AG04450 (cell line): ENCODE measurements at places on chromosomes 7 and 10. TPM values are rescaled to one million over a fixed set of nuclear protein-coding genes. Genes with fewer than 3 reads are reported as not detected.

- DNase-seq = no peak
Measured at GRCh38 chr7:27966219-27966780, 214.3 kb downstream of the JAZF1 start.

GRCh38 chr10:70112071-70112470 is 20.6 kb downstream of the AIFM2 start:
- no peak for DNase-seq

DNA sequence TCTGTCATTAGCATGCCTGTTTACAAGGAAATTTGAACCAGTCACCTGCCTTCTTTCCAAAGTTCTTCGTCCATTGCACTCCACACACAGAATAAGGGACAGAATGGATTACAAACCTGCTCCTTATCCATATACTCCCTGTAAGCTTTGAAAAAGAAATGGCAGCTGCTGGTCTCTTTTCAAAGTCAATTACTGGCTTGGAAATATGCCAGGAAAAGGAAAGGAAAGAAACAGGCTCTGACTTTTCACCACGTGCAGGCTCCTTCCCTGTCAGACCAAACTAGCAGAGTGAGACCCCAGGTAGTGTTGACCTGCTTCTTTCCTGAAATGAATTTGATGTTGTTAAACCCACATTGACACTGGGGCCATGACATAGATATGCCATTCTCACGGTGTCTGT is 84.5 kb downstream of the LHFPL3 start:
- DNase-seq = no peak

DNA sequence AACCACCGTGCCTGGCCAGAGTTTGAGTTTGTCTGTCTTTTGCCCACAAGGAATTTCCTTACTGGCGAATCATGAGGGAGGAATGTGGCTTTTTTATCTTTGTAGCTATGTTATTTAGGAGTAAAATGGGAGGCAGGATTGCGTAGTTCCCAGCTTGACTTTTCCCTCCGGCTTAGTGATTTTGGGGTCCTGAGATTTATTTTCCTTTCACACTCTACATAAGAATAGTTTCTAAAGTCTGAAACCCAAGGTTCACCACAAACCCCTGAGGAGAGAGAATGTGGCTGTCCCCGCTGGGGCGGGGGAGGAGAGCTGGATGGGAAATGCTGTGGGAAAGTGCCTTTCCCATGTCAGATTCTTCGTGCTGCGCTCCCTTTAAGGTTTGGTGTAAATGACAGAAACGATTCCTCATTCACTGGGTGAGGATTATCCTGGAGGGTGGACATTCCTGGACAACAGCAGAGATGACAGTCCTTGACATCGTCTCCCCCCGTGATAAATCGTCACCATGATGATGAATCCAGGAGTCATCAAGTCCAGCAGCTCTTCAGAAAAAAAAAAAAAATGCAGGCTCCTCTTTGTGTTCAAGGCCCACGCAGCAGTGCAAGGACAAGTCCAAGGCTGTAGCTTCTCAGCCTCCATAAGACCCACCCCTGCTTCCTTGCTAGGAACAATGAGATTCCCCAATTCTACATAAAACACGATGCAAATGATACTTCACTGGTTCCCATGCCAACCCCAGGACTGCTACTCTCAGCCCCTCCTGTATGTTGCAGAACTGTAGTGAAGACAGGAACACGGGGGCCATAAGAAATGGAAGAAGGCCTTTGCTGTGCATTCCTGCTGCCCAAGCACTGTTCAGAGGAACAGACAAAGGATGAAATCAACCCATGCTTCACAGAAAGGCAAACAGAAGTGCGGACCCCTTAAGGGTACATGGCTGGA is 233.1 kb downstream of the CCDC3 start:
- no peak for DNase-seq

GRCh38 chr7:109131141-109131540 is 561.5 kb downstream of the DNAJB9 start:
- DNase-seq = no peak

- DNase-seq = no peak
Measured at GRCh38 chr10:120539076-120539475, 82.0 kb downstream of the PLPP4 start.

DNA sequence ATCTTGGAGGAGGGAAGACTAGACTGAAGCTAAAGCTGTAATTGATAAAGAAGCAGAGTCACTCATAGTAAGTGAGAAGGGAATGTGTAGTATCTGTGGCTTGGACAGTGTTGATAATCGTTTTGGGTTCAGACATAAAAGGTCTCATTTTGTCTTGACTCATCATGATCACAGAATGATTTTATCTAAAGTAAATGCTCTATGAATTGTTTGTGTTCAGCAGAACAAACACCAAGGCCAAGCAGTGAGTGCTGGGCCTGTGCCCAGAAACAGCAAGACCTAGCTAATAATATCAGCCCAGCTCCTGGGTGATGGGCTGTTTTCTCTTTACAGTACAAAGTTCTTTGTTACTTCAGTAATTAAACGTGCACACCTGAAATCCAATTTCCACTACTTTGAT is 26.7 kb upstream of the CD36 start:
- peak; percentile 36 for DNase-seq

DNA sequence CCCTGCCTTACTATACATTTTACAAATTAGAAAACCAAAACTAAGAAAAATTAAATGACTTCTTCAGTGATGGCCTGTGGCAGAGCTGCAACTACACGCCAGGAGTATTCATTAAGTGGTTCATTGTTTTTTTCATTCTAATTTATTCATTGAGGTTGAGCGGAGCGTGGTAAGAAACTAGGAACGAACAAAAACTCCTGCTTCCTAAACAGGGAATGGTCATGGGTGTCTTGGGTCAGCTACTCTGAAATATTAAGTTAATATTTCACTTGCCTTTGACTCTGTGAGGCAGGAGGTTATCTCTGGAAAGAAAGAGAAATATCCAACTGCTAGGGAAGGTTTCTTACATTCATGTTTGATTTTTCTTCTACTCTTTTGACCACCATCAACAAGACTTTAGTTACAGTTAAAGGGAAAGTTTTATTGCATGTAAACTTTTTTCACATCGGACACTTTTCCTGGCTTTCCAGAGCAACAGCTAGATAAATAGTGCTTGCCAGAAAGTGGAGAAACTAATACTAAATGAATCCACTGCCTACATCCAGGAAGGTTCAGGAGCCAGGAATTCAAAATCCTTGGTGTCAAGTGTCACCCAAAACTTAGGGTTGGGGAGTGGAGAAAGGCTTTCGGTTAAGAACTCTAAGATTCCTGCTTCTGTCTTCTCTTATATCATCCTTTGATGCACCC is 896 bp upstream of the GNG11 start:
- no peak for DNase-seq

GRCh38 chr7:42910306-42910705 is 1.6 kb downstream of the C7orf25 start:
- DNase-seq = no peak

DNA sequence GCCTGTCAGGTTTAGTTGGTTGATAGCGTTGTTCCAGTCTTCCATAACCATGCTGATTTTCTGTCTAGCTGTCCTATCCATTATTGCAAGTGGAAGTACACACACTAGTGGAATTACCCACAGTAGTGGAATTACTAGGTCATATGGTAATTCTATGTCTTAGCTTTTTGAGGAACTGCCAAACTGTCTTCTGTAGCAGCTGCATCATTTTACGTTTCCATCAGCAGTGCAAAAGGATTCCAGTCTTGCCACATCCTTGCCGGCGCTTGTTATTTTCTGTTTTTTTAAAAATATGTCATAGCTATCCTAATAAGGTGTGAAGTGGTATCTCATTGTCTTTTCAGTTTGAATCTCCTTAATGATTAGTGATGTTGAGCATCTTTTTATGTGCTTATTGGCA is 17.2 kb upstream of the RHBDD2 start:
- DNase-seq = peak; percentile 48

DNA sequence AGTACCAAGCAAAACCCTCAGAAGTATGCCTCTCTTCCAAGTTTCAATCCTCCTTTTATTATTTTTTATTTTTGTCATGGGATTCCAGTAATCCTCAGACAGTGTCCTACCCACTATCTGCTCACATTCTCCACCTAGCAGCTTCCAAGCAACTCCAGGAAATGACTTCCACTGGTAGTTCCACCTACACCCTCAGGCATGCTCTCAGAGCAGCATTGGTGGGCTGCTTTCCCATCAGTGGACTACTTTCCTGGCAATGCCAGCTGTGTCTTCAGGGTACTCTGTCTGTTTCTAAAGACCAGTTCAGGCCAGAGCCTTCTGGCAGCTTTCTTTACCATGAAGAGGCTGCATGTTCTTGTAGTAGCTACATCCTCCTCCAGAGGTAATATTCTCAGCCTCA is 244.0 kb downstream of the HGF start:
- DNase-seq = no peak

GRCh38 chr10:107496594-107496993 is 332.1 kb upstream of the SORCS1 start:
- DNase-seq = no peak

DNA sequence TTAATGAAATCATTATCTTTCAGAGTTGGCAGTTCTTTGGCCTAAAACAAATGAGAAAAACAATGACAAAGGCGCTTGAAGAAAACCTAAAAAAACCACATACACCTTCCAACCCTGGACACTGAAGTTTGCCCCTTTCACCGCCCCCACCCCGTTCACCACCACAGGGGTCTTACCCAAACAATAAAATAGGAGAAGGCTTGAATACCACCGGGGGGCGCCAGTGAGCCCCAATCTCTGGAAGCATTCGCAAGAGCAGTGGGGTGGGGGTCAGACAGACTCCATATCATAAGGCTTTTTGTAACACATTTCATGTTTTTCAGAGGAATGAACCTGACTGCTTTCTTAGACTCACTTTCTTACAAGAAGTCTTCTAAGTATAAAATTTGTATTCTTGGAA is 163.6 kb downstream of the PIP4K2A start:
- DNase-seq = no peak

GRCh38 chr10:77075926-77076325 is 561.7 kb downstream of the KCNMA1 start:
- no peak for DNase-seq

DNA sequence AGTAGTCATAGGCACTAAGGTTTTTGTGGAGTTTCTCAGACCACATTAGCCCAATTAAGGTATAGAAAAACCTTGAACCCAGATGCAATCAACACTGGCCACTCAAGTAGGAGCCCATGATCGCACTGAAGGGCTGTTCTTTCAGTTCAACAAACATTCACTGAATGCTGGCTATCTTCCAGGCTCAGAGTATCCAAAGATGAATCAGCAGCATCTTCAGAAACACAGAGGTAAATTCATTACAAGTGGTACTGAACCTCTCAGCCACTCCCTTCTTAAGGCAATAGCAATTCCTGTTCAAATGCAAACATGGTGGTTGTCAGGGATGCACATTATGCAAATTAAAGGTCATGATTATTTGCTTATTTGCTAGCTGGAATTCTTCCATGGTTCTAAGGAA is 17.1 kb downstream of the KCNK18 start:
- DNase-seq = no peak

- no peak for DNase-seq
Measured at GRCh38 chr7:158022601-158023000, 565.0 kb downstream of the PTPRN2 start.

GRCh38 chr10:91042069-91042468 is 121.2 kb upstream of the ANKRD1 start:
- no peak for DNase-seq

GRCh38 chr7:132437730-132438129 is 138.5 kb downstream of the PLXNA4 start:
- no peak for DNase-seq

- no peak for DNase-seq
Measured at GRCh38 chr10:59675812-59676211, 33.8 kb downstream of the SLC16A9 start.

GRCh38 chr10:75592151-75592787 is 160.8 kb downstream of the LRMDA start:
- DNase-seq = no peak

DNA sequence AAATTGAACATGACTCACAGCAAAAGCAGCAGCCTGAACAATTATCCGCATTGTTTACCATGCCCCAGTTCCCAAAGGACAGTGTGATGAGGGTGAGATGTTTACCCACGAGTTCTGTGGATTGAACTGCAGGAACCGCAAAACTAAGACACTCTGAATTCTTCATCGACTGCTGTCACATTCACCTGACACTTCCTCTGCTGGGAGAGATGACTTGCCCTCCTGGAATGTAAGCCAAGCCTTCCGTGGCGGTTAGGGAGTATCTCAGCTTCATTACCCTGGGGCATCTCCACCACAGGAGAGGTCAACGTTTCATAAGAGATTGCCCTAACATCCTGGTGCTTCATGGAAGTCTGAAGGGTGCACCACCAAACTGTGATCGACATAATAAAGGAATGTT is 374.6 kb upstream of the ADARB2 start:
- no peak for DNase-seq

GRCh38 chr7:108335269-108335918 is 120.8 kb downstream of the NRCAM start:
- no peak for DNase-seq

DNA sequence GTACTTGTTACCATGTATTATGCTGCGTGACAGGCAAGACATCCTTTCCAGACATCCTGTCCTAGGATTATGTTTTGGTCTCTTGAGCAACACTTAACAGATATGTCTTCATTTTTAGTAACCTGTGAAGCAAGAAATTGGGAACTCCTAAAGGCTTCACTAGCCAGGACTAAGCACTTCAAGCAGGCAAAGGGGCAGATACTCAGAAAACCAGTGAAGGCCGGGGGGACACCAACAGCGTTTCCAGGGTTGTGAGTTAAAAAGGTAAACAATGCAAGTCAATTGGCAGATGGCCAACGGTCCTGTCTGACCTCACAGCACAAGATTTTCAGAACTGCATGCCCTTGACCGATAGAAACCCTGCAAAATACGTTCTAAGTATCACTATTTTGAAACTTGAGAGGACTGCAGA is 77.6 kb upstream of the SFMBT2 start:
- DNase-seq = no peak

Gene FLNC
- 25.8 and 44.7 TPM in 2 replicates for polyA plus RNA-seq

Gene TFPI2
- polyA plus RNA-seq = 27.9 and 31.0 TPM in 2 replicates

Gene GJD4
- not detected in 2 replicates for polyA plus RNA-seq

Gene MEST
- 236 and 293 TPM in 2 replicates for polyA plus RNA-seq

Gene NKX6-2
- polyA plus RNA-seq = not detected in 2 replicates

Gene RBM48
- polyA plus RNA-seq = 5.7 and 7.3 TPM in 2 replicates

Gene CRHR2
- polyA plus RNA-seq = not detected in 2 replicates

Gene TSPAN15
- 0.35 and 0.38 TPM in 2 replicates for polyA plus RNA-seq
